T-helper 9 cell (primary cell): ENCODE measurements at places on chromosomes 16 and 17.

DNA sequence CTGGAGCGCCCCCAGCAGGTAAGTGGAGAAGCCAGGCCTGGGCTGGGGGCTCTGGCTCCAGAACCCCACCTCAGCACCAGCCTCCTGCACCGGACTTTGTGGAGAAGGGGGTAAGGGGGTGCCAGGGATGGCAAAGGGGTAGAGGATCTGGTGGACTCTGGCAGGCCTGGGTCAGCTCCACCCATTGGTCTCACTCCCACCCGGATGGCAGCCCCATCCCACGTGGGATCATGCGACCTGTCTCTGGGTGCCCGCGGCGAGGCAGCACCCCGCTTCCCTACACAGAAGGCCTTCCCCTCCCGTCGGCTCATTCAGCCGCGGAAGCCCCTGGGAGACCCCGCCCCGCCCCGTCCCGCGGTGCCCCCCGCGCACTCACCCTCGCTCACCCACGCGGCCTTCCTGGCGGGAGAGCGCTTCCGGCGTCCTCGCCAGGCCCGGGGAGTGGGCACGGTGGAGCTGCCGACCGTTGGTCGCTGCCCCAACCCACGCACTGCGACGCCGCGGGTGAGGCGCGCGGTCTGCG, 498 bp upstream of the PLEKHG4 start:
- DNase-seq = peak; percentile 29

GRCh38 chr17:8121681-8122421, 2.1 kb downstream of the HES7 start:
- no peak for DNase-seq

GRCh38 chr17:31556969-31557645, 165.6 kb downstream of the RAB11FIP4 start:
- DNase-seq = no peak

DNA sequence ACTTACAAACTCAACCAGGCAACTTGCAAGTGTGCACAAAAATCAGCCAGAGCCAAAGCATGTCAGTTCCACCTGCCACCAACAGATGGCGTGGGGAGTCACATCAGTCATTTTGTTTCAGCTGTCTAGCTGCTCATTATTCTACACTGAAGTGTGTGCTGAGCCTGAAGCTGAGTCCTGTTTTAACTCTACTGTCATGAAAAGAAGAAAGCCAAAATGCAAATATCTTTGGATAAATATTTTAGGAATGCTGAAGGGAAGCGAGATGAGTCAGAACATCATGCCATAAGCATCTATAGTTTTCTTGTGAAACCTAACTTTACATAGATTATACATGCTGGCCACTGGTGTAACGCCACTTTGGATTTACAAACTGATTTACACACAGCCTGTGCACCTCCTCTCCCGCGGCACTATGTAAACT, 172.6 kb downstream of the CDK5R1 start:
- DNase-seq = peak; percentile 48

GRCh38 chr17:41544491-41544892, 16.4 kb upstream of the KRT19 start:
- DNase-seq = no peak

DNA sequence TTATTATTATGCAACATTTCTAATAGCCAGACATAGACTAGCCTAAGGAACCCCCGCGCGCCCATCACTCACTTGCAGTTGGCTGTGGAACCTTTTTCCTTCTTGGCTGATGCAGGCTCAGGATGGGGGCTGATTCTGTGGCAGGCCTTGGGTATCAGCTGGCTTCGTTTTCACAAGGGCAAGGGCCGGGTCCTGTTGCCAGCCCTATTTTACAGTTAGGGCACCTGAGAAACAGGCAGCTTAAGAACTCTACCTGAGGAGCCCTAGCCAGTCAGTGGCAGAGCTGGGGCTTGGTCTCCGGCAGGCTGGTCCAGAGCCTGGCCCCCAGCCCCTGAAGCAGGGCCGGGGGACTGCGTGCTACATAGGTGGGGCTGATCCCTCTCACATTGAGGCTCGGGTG, 28.7 kb downstream of the ADGRG5 start:
- DNase-seq = no peak

DNA sequence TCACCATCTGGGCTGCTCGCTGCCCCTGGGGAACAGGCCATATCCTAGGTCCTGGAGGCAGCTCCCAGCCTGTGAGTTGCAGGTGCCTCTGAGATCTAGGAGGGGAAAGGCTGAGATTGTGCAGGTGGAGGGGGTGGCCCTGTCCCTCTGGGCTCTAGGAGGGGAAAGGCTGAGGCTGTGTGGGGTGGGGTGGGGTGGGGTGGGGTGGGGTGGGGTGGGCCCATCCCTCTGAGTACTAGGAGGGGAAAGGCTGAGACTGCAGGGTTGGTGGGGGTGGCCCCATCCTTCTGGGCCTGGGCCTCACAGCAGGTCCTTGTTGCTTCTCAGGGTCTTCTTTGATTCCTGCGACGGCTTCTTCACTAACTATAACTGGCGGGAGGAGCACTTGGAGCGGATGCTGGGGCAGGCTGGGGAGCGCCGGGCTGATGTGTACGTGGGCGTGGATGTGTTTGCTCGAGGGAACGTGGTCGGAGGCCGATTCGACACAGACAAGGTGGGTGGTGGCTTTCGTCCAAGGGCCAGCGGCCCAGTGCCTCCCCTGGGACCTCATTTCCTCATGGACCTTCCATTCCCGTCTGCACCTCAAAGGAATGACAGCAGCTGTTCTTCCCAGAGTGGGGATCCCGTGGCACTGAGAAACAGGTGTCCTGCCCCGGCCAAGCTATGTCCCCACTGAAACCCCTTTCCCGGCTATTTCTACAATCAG, 7.1 kb downstream of the ENGASE start:
- DNase-seq = no peak

DNA sequence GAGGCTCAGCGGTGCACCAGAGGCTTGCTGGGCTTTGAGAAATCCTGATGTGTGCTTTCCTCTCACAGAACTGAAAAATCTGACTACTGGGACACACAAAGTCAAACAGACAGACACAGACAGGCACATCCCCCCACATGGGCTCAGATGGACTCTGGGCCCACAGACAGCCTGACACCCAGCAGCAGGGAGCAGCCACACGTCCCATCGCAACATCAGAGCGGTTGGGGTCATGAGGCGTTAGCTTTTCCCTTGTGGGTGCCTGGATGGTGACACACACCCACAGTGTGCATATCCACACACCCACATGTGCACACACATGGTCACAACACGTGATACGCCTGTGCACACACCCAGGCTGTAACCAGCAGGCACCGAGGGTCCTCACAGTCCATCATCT, 6.3 kb downstream of the SPNS3 start:
- DNase-seq = no peak

DNA sequence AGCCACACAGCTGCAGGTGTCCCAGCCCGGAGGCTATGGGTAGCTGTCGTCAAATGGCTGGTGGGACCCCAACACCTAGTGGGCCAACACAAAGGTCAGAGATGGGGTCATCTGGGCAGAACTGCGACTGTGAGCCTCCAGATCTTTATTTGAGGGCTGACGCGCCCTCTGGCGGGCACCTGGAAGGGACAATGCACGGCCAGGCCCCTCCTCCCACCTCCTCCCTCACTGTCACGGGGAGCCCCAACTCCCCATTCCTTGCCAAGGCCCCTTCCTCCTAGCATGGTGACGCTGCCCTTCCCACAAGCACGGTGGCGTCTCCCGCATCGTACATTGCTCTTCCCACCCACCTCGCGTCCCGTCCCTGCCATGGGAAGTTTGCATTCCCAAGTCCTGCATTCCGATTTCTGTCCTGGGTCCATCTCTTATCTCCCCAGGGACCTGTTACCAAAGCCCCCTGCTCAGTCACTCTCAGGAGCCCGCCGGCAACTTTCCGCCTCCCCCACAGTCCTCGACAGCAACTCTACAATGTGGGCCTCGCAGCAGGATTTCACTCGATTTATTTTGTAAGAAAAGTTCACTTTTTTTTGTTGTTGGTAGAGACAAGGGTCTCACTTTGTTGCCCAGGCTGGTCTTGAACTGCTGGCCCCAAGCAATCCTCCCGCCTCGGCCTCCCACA, 1.0 kb downstream of the TLE7 start:
- no peak for DNase-seq

GRCh38 chr17:78032166-78032565, 73.7 kb downstream of the TNRC6C start:
- no peak for DNase-seq

DNA sequence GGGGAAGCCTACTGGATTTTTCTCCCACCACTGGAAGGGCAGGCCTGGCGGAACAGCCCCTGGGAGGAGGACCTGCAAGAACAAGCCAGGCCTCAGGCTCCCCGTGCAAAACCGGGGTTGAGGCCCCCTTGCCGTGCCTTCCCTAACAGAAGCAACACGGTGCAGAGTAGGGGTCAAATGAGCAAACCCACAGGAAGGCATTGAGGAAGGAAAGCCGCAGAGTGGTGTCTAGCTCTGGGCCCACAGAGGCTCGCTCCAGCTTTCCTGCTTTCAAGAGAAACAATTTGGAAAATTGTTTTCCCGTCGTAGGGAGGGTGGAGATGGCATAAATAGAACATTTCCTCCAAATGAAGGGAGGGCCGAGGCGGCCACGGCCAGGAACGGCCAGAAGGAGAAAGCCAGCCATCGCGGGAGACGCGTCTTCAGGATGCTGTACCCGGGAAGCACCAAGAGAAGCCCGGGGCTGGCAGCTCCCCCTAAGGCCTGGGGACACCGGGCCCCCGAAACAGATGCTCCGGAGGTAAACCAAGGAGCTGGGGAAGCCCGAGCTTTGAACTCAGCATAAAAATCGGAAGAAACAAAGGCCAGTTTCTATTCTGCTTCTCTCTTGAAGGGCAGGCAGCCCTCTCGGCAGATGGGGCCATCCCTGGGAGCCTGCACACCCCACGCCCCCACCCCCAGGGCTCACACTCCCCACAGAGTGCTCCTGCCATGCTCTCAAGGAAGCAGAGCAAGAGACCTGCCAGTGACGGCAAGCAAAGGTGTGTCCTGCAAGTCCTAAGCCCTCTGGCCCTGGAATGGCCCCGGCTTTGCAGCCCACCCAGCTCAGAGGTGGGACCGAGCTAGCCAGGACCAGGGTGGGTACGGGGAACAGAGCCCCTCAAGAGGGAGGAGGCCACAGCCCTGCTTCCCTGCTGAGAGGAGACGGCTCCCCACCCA, 92.0 kb downstream of the RBFOX3 start:
- DNase-seq = no peak

DNA sequence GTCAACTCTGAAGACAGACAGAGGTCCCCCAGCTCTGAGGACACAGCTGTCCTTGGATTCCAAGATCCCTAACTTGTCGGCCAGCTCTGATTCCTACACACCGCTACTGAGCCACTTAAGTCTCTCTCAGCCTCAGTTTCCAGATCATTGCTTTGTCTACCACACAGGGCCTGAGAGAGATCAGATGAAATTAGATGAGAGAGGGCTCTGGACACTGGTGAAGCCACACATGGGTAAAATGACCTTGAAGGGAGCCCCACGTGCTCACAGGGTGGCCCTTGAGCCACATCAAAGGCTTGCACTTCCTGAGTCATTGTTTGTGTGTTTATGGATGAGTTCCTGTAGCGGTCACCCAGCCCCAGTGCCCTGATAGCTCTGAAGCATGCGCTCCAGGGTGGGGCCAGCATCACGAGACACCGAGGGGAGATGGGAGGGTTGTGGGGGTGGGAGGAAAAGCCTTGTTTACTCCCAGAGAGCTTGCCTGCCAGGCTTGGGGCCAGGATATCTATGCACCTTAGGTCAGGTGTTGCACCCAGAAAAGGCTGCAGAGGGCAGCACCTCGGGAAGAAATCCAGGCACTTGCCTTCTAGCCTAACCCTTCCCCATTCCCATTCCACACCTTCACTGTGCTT, 32.7 kb upstream of the SLC6A2 start:
- no peak for DNase-seq
